A549 treated with GW870086 at 1 μM for 4 hours (cell line): ENCODE measurements at places on chromosomes 12 and 14. TPM values are rescaled to one million over a fixed set of nuclear protein-coding genes. Genes with fewer than 3 reads are reported as not detected.

Gene ALX1
- 4.5 to 5.5 TPM (median 5.0 TPM) in 5 replicates for total RNA-seq

Gene KLHDC2
- 28.6 to 37.9 TPM (median 32.1 TPM) in 5 replicates for total RNA-seq

Gene LACRT
- not detected in 5 replicates for total RNA-seq

Gene PKP2
- 4.9 to 6.1 TPM (median 5.8 TPM) in 5 replicates for total RNA-seq

Gene CCDC91
- 17.0 to 22.1 TPM (median 20.3 TPM) in 5 replicates for total RNA-seq

Gene HCAR2
- total RNA-seq: 0.06 TPM in 1 of 5 replicates, not detected in the others

Gene TPPP2
- total RNA-seq: not detected in 5 replicates

Gene POP5
- 45.9 to 59.8 TPM (median 51.9 TPM) in 5 replicates for total RNA-seq

Gene ADAM21
- 0.05 to 0.06 TPM (median 0.05 TPM) in 3 of 5 replicates, not detected in the others for total RNA-seq
